Brain pericyte (primary cell): ENCODE measurements at places on chromosomes 2 and 18.

- no peak for DNase-seq
Observed at GRCh38 chr2:7281231-7282201, 364.3 kb downstream of the RNF144A start.

DNA sequence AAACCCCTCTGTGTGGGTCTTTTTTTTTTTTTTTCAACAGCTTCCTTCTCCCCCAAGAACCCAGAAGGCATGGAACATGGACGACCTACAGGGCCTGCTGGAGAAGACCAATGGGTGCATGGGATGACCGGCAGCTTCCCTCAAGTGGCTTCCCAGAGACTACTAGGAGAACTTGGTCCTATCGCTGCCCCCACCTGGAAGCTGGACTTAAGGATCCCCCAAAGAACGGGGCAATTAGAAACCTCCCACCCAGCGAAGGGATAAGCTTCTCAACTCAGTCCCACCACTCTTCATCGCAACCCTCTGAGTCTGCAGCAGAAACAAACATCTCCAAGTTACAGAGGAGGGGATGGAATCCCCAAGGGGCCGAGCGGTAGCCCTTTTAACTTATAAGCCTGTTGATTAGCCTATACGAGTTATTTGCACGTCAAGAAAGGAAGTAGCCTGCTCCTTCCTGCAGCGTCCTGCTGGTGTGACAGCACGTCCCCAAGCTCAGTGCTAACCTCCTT, 1.4 kb downstream of the ACTR1B start:
- no peak for DNase-seq

DNA sequence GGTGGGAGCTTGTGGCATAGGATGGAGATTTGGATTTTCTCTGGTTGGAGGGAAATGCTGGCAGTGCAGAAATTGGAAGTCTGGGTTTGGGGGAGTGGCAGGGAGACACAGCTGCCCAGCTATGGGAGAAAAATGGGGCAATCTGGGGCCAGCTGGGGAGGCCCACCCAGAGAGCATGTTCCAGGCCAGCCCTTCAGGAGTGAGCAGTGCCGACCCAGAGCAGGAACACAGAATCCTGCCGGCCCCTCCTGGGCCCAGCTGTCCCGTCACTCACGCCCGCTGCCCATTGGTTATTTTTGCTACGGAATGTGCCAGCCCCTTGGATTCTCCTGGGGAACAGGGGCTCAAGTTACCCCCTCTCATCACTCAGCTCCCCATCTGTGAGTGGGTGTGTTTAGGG, 4.9 kb downstream of the SPEG start:
- DNase-seq: no peak

GRCh38 chr2:181203916-181204315, 223.5 kb downstream of the UBE2E3 start:
- no peak for DNase-seq

DNA sequence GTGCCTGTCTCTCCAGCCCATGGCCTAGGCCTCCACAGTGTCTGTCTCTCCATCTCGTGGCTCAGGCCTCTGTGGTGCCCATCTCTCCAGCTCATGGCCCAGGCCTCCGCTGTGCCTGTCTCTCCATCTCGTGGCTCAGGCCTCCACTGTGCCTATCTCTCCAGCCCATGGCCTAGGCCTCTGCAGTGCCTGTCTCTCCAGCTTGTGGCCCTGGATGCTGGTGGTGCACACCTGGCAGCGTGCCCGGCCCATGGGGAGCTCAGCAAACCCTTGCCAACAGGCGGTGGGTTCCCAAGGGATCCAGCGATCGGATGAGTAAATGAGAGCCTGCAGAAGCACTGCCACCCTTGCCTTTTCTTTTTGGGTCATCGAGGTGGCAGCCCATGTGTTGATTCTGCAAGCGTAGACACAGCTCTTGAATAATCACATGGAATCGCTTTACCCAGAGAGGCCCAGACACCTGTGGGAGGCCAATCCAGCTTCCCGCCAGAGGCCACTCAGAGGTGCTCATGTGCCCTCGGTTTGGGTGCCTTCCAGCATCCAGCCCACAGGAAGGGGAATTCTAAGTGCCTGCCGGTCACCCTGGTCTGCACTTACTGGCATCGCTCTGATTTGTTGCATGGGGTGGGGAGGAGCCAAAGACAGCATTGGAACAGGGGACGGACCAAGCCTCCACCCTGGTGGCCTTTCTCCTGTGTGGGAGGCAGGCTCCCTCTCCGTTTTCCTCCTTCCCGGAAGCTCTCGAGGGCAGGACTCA, 101.8 kb upstream of the HDAC4 start:
- no peak for DNase-seq

DNA sequence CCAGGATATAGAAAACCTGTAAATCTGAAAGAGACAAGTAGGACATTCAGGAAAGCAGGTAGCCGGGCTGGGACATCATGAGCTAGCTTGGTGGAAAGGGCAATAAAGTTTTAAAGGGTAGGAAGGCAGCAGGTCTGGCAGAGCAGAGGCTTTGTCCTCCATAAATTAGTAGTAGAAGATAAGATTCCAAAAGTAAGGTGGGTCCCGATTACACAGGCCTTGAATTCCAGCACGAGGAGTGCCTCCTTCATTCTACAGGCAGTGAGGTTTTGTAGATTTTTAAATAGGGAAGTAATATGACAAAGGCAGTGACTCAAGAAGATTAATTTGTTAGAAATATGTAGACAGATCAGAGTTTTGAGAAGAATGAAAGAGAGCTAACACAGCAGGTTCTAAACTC, 160.7 kb downstream of the DTNB start:
- DNase-seq: no peak

- no peak for DNase-seq
Observed at GRCh38 chr2:166768393-166769123, 119.7 kb upstream of the XIRP2 start.

DNA sequence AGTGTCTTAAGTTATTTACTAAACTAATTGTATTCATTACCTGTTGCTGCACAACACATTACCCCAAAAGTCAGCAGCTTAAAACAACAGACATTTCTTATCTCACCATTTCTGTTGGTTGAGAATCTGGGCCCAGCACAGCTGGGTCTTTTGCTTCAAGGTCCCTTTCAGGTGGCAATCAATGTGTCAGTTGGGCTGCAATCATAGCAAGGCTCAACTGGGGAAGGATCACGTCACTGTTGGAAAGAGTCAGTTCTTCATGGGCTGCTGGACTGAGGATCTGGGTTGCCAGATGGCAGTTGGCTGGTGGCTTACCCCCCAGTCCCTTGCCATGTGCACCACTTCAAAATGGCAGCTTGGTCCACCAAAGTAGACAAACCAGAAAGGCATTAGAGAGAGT, 261.2 kb downstream of the SUCLG1 start:
- DNase-seq: no peak

DNA sequence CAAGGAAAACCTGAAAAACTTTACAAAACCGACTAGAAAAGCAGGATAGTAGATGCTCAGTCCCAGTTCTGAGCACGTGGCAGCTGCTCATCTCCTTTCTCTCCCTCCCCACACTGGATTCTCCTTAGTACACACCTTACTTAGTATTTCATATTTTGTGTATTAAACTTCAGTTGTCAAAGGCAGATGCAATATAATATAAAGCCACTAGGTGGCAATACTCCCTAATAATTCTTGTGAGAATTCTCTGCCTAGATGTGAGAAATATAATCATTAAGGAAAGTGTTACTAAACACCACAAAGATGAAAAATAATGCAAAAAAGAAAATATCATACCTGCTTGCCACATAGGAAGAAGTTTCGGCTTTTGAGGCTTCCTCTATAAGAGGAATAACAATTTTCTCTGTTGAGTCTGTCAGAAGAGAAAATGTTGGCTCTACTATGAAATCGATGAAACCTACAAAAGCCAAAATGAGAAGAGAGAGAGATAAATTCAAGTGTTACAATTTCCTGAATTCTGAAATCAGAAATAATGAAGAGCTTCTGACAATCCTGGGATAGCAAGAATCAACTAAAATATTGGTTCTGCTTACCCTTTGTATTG, 200.6 kb downstream of the PPP1R1C start:
- DNase-seq: no peak

DNA sequence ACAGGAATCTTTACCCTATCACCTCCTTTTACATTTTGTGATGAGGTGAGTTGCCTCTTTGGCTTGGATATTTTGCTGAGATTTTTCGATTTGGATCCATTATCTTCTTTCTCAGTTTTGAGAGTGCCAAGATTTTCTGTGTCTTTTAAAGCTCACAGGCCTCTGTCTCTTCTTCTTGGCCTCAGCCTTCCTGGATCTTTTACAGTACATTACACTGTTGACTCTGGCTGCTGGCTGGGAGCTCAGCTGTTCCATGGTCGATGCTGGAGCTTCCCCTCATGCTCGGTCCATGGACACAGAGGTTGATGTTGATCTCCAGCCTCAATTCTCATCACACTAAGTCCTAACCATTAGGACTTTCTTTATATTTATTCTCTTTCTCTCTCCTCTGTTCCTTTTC, 332.8 kb upstream of the UBE2E3 start:
- no peak for DNase-seq

DNA sequence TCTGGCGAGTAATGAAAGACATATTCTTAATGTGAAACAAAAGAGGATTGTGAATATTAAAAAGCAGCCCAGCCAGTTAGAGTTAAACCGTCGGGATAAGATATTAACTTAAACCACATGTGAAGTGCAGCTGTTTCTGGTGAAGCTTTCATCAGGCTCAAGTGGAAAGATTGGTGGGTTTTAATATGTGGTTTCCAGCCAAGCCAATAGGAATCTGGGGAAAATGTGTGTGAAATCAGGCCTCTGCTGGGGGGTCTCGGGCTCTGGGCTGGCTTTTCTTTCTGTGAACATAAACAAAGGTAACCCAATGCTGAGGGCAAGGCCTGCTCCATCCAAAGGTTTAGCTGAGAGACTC, 279.6 kb downstream of the SLC4A3 start:
- DNase-seq: no peak

DNA sequence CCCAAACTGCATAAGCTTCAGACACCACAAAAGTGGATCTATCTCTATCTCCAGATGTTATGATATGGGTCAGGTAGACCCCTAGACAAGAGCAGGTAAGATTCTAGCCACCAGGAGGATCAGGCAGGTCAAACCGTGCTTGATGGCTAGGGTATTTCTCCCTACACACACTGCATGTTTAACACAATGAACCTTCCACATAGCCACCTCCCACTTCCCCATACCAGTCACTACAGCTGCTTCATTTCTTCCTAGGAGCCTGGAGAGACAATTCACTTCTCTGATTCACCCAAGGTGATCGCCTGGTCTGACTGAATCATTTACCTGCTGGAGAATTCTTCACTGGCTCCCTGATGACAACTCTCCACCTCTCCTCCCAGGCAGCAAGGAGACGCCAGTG, 66.0 kb upstream of the MYCN start:
- no peak for DNase-seq

- DNase-seq: no peak
Observed at GRCh38 chr18:69622184-69622583, 221.5 kb downstream of the DOK6 start.

DNA sequence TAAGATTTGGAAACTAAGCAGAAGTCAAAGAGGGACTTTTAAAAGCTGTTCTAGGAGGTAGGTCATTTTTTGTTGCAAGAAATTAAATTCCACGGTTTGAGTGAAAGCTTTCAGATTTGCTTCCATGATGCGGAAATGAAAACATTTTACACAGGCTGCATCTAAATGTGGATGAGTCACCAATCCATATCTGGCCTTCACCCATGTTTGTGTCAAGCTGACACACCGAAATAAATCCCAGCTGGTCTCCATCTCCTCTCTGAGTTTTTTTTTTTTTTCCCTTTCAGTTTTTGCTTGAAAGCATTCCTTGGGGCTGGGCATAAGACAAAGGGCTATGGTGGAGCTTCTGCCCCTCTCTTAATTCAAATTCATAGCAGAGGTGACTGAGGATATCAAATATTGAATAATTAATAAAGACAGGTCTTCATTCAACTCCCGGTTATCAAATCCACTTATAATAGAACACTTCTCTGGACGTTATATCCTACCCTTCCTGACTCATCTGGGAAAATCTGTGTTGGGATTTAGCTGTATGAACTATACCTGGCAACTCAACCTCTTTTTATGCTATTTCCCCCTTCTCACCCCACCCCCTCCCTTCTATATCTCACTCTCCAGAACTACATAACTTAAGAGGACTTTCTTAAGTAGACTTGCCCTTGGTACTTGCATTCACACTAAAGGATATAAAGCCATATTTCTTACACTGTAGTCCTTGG, 558.3 kb upstream of the GCFC2 start:
- DNase-seq: no peak

GRCh38 chr2:6206882-6207281, 514.7 kb downstream of the SOX11 start:
- DNase-seq: no peak

GRCh38 chr18:12857215-12857905, 26.7 kb downstream of the PTPN2 start:
- DNase-seq: no peak

GRCh38 chr2:14909795-14910194, 277.3 kb downstream of the LRATD1 start:
- no peak for DNase-seq

DNA sequence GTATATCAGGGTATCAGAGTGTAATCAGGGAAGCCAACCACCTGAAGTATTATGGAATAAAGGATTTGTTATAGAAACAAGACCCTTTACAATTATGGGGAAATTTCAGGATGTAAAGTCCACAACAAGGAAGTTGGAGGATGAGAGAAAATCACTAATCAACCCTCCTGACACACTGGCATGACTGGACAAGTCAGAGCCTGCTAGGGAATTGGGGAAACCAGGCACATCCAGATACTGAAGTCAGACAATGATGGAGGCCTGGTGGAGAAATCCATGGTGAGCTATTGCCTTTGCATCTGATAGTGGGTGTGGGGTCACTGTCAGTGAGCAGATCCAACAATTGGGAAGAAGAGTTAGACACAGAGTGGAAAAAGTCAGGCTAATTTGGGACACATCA, 158.8 kb upstream of the FBXO11 start:
- no peak for DNase-seq

GRCh38 chr2:152925547-152926448, 207.4 kb downstream of the ARL6IP6 start:
- DNase-seq: no peak

- no peak for DNase-seq
Observed at GRCh38 chr2:110770959-110771431, 38.6 kb downstream of the ACOXL start.

GRCh38 chr2:185222311-185222710, 516.3 kb upstream of the FSIP2 start:
- no peak for DNase-seq

DNA sequence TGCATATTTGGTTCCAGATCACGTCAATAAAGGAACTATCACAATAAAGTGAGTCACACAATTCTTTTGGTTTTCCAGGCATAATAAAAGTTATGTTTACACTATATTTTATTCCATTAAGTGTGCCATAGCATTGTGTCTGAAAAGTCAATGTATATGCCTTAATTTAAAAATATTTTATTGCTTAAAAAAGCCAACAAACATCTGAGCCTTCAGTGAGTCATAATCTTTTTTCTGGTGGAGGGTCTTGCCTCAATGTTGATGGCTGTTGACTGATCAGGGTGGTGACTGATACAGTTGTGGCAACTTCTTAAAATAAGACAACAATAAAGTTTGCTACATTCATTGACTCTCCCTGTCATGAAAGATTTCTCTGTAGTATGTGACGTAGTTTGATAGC, 254.3 kb upstream of the SPOPL start:
- DNase-seq: no peak

GRCh38 chr2:16568998-16569784, 96.4 kb downstream of the CYRIA start:
- DNase-seq: no peak

- no peak for DNase-seq
Observed at GRCh38 chr2:218821605-218822211, 9.9 kb downstream of the PRKAG3 start.
